ENCODE measurements at places on chromosomes 2 and 18.

DNA sequence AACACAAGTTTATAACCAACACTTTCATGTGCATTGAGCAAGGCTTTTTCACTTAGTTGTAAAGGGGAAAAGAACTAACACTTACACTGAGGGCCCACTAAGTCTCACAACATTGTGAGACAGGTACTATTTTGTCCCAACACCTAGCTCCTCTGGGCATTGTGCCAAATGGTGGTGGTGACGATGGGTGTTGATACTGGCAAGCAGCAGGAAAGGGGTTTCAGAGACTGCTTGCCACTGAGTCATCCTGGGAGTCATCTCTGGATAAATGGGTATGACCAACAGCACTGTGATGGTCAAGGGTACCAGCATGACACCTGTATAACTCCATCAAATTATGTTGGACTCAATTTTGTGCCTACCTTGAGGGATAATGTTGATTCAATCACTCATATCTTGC is 138.8 kb upstream of the ITGA6 start:
- DNase-seq = no peak

DNA sequence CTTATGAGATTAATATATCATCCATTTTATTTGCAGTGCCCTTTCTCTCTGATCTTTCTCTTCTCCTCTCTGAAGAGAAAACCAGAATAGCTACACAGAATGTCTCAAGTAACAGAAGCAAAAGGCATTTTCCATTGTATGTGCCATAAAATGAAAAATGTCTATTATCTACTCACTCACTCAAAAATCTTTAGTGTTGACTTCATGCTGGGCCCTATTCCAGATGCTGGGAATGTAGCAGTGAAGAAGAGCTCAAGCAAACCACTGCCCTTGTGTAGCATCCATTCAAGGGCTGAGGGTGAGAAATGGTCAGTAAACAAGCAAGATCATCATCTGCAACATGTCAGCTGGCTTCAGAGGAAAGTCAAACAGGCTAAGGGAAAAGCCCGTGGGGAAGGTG is 427.7 kb downstream of the METTL4 start:
- no peak for DNase-seq

GRCh38 chr2:36704475-36705150 is 8.1 kb downstream of the VIT start:
- no peak for DNase-seq

DNA sequence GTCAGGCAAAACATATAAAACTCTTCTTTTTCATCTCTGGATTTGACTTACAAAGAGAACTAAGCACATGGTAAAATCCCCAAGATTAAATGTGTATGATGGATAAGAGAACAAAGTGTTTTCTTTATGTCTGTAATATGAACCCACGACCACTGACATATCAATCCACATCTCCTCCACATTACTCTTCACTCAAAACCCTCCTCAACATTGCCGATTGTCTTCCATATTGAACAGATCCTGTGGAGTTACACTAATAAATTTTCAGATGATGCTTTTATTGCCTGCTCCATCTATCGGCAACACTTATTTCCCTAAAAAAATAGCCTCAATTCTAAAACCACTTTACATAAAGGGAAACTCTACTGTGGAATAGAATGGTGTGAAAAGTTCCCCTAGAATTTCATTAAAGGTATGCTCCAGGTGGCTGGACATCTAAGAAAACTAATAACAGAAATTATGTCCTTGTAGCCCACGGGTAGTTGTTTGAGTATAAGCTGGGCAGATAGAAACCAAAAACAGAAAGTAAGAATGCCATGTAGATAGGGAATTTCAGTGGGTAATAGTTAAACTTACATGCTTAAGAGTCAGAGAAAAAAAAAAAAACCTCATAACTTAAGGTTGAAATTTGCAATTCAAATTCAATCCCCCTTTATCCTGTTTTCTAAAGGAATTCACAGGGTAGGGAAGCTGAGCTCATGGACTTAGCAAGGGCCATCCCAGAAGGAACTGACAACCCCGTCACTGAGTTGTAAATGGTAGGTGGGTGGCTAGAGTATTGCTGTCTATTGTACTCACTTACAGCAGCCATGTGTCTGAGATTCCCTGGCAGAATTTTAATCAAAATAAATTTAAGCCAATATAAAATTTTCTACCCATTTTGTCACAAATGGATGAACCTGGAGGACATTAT is 305.4 kb upstream of the LYPD1 start:
- DNase-seq = no peak

DNA sequence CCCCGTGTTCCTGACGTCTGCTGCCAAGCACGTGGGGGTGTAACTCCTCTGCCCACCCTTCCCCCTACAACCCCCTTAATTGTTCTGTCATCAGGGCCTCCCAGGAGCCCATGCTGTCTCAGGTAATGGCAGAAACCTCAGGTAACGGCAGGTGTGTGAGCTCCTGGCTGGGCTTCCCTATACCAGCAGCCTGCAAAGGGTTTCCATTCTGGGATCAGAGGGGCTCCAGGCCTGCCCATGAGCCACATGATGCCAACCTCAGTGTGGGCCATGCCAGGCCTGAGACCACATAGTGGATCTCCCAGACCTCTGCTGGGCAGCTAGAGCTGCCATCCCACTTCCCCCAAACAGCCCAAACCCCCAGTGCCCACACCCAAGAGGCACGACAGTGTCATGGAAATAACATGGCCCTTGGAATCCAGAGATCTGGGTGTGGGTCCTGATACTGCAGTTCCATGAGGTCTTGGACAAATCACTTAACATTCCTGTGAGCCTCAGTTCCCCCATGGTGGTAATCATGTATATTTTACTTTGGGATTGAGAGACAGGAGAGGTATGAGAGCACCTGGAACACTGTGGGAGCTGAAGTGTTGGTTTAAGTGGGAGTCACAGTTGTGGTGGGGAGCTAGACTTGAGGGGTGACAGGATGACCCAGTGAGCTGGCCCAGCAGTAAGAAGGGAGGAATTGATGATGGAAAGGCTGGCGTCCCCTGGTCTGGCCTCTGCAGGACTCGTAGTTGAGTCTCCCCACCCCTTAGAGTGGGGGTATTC is 59.6 kb downstream of the ATOH8 start:
- no peak for DNase-seq

GRCh38 chr2:134296301-134296700 is 42.4 kb downstream of the MGAT5 start:
- no peak for DNase-seq

- no peak for DNase-seq
Observed at GRCh38 chr18:10504723-10505122, 21.1 kb upstream of the NAPG start.

- no peak for DNase-seq
Observed at GRCh38 chr18:61352059-61352458, 18.8 kb downstream of the CDH20 start.

- no peak for DNase-seq
Observed at GRCh38 chr2:3470856-3471737, 48.2 kb downstream of the ADI1 start.

DNA sequence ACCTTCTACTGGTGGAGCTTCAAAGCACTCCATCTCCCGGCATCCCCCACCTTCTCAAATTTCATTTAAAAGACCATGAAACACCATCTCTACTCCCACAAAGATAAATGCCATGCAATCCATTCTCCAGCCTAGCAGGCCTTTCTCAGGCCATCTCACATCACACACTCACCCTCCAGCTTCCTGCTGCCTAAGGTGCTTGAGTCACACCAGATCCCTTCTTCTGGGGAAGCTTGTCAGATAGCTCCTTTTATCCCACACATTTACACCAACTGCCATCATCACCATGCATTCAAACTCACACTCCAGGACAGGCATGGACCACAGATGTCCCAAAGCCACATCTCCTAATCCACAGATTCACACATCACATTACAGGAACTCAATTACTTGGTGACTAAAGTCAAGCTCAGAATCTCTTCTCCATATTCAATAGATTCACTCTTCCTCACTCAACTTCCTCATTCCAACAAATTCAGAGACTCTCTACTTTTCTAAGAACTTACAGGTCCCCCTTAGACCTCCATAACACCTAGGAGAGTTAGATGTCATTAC is 292.5 kb downstream of the TNS1 start:
- no peak for DNase-seq

GRCh38 chr2:18662689-18663088 is 73.3 kb upstream of the NT5C1B start:
- no peak for DNase-seq

GRCh38 chr2:203569677-203570316 is 34.7 kb upstream of the RAPH1 start:
- DNase-seq = no peak

DNA sequence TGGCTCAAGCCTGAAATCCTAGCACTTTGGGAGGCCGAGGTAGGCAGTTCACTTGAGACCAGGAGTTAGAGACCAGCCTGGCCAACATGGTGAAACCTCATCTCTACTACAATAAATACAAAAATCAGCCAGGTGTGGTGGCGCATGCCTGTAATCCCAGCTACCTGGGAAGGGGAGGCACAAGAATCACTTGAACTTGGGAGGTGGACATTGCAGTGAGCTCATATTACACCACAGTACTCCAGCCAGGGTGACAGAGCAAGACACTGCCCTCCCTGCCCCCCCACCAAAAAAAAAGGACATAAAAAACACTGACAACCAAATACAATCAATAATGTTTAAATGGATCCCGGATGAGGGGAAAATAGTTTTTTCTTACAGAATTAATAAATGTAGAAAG is 7.8 kb downstream of the TIA1 start:
- DNase-seq = no peak

DNA sequence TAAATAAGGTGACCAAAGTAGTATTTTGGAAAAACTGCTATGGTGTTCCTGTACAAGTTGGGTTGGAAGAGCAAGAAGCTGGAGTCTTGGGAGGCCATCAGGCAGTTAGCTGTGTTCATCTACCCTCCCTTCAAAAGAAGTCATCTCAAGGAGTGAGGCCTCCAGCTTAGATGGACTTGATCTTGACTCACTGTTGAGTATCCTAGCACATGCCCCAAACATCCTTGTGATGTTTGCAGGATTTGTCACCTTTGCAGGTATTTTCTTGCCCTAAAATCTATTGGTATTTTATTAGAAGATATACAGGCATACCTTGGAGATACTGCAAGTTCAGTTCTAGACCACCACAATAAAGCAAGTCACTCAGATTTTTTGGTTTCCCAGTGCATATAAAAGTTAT is 30.2 kb downstream of the RNMT start:
- DNase-seq = no peak

Data from GM18507 (cell line).